ENCODE measurements at places on chromosomes 7 and 10.
A peak's percentile ranks its signal among the peaks of the same experiment; 100 is the strongest.

- DNase-seq = peak; percentile 56
These were observed 10.3 kb downstream of the FAM3C start for GRCh38 chr7:121385800-121386179.

DNA sequence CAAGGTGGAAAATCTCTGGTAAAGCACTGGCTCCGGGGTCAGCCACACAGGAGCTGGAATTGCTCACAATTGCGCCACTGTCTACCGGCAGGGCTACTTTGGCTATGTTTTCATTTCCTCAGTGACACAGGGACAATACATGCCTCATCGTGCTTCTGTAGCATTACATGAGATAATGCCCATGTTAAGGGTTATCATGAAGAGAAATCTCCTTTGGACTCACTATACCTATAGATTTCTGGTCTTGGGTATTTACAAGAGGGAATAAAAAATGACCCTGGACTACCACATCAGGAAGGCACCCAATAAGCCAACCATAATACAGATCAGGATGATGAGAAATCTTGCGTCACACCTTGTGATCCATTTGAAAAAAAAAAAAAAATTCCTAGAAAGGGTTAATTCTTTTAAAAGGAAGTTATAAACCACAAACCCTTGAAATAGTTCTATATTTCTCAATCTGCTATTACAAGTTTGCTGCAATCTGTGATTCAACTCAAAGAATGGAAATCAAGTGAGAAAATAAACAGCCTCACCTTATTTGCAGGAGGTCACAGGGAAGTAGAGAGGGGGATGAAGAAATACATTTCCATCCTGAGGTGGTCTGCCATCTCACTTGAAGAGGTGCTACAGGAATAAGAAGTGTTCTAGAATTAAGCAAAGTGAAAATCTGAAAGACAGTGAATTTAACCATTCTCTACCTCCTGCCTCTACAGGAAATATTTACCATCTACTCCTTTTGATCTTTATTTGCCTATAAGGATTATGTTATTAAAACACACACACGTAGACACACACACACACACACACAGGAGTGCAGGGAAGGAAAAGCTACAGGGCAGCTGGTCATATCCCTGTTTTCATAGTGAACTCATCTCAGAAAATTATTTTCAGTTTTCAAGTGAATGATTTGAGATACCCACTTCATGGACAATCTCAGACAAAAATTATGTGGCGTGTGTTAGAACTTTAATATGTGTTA lies 231.3 kb upstream of the CELF2 start:
- DNase-seq = no peak

DNA sequence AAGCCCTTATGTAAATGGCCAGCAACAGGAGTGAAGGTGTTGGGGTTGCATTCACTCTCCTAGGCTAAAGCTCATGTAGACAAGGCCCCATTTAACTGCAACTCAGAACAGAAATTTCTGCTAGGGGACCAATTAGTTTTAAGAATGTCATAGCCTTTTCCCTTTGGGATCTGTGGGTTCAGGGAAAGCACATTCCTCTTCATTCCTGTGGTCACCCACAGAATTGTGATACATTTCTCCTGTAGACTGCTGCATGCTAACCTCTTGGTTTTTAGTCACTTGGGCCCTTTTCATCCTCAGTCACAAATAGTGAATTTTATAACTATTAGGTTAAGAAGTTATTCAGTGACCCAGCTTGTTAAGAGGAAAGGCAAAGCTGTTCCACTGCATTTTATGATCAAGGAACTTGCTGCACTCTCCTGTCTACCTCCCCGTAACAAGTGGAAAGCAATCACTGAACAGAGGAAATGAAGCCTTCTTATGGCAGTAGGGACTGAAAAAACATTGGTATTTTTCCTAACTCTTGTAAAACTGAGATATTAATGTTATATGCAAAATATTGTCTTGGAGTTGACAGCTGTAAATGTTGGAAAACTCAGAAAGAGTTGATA lies 124.9 kb downstream of the SND1 start:
- DNase-seq = no peak

DNA sequence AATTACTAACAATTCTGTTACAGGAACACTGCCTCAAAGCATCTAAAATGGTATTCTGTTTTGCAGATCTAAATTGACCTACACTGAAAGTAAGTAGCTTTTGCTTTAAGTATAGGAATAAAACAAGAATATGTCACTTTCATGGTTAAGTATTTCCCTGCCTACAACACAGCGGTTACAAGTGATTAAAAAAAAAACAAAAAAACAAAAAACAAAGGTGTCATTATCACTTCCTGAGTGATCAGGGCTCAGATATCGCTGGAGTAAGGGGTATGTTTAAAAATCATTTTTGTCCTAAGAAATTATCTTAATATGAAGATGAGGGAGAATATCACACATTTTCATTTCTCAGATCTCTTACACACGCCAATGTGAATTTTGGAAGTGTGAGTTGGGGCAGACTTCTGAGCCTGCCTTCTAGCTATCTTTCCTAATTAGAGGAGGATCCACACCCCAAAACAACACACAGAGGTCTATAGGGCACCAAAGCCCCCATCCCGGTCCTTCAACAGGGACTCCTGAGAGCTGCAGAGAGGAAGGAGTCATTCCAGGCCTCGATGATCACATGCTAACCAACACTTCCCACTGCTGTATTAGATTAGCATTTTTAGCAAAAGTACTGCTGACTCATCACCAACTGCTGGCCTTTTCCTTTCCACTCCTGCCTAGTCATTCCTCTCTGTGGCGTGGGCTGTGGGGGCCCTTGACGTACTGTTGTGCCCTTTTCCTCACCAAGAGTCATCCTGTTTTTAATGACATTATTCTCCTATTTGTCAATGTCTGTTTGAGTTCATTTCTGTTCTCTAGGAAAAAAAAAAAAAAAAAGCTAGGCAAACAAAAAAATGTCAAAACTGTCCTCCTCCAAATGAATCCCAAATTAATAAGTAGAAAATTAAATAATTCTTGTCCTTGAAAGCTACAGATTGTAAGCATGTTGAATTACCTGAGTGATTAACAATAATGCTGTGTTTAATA lies 31.2 kb downstream of the PRTFDC1 start:
- peak; percentile 61 for DNase-seq

DNA sequence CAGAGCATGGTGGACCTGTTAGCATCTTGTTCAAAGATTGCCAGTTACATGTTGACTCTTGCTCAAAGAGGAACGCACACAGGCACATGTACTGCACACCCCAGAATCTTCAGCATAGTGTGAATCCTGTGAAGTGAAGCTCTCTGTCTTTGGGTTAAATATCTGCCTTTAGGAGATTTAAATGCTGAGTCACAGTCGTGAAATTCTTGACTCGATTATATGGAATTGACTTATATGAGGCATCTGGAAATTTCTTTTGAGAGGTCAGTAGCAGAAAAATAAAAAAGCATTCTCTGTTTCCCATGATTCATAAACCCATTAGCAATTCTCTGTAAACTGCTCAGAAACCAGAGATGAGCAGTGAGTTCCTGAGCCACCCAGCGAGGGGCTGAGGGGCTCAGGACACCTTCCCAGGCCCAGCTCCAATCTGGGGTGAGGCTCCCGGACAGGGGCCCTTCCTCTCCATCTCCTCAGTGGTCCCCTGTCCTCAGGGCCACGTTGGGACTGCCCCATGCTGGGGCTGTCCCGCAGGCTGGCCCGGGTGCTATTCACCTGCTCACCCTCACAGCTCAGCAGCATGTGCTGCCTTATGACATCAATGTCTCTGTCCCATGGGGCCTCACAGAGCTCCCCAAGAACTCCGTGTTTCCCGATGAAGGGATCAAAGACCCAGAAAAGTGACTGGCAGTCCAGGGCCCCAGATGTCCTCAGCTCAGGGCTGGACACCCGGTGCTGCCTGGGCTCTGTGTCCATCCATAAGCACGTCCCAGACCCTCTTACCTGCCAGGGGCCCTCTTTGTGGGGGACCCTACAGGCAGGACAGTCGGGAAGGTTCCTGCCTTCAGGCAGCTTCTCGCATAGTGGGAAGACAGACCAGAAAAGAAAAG lies 50.0 kb upstream of the INSIG1 start:
- DNase-seq = no peak

DNA sequence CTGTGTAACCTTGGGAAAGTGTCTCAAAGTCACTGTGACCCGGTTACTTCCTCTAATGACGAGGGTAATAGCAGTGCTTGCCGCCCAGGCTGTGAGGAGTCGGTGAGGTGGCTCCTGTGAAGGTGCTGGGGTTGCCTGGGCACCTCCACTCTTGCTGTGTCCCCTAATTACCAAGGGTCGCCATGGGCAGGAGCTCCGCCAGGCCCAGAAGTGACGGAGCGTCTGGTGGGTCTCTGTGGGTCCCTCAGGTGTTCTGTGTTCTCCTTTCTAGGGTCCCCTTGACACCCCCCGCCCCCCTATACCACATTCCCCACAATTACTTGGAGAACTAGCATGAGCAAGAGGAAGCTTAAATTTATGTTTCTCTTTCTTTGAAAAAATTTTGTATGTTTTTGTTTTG lies 161.5 kb downstream of the WDR37 start:
- no peak for DNase-seq

DNA sequence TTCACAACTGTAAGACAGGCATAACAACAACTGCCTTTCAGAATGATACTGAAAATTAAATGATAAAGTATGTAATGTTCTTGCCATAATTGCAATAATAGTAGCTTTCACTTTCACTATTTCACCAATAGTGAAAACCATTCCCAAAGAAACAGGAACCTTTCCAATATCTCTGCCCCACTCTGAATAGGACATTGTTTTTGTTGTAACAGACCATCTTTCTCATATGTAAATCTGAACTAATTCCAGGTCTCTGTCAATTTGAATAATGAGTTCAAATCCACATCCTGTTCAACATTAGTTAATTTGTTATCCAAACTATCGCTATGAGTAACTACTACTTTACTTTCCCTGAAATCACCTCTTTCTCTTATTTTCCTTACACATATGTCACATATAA lies 148.0 kb downstream of the LRRN3 start:
- no peak for DNase-seq

GRCh38 chr7:1713502-1714484 lies 43.7 kb downstream of the ELFN1 start:
- DNase-seq = no peak

DNA sequence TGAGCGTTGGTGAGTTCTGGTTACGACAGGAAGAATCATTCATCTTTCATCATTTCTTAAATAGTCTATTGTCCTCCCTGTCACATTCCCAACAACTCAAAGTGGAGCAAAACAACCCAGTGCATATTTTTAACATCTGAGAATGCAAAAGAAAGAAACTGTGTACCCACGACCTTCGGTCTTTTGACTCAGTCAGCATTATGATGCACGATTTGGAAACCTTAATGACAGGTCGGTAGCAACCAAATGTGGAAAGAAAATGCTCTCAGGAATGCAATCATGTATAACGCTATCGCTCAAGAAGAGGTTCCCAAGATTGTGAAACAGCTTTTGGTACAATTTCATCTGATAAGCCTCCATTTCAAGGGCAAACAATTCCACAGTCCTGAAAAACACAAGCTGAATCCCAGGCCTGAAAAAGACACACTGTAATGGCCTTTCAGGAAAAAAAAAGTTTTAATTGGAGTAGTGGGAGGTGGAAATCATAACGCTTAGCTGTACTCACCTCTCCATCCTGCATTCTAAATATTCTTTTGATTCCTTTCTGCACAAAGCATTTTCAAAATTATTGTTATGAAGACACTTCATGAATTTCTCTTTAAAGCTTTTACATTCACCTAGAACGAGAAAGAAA lies 2.6 kb downstream of the COX19 start:
- no peak for DNase-seq

- DNase-seq = no peak
These were observed 20.8 kb upstream of the CDK1 start for GRCh38 chr10:60757420-60757895.

GRCh38 chr10:16518822-16519221 lies 2.9 kb downstream of the C1QL3 start:
- DNase-seq = no peak

GRCh38 chr7:104878577-104878976 lies 135.4 kb upstream of the KMT2E start:
- no peak for DNase-seq

DNA sequence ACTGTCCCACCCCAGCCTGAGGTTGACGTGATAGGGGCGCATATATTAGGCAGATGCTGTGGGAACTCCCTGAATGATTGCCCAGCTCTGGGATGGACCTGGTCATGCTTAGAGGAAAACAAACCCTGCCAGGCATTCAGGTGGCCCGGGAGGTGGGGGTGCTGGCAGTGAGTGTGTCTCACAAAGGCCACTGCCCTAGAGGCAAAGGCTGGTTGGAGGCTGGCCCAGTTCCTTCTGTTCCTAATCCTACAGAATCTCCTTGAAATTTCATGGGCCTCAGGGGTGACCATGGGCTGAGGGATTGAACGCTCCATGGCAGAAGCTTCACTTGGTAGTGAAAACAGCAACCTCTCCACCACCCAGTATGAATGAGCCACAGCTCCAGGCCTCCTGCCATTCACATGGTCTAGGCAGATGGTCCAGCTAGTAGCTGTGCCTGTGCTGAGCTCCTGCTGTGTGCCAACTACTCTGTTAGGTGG lies 25.6 kb downstream of the ADRA2A start:
- DNase-seq = no peak

DNA sequence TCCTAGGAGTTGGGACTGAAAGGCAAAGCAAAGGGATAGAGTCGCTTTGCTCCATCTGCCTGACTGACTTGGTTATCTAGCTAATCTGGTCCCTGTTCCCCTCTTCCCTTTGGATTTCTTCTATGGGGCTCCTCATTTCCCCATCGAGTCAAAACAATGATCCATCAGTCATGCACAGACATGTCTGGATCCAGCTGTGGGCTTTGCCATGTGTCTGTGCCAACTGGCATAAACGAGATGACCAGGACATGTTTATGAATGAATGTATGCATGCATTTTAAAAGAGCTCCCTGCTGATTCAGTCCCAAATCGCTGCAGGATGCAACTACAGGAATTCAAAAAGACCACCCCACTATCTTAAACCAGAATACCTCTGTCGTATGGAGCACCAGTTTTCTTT lies 122.0 kb downstream of the ARL4A start:
- no peak for DNase-seq

- no peak for DNase-seq
These were observed 11.5 kb downstream of the TMEM176B start for GRCh38 chr7:150788474-150789269.

- no peak for DNase-seq
These were observed 133.1 kb downstream of the IQUB start for GRCh38 chr7:123401295-123401694.

DNA sequence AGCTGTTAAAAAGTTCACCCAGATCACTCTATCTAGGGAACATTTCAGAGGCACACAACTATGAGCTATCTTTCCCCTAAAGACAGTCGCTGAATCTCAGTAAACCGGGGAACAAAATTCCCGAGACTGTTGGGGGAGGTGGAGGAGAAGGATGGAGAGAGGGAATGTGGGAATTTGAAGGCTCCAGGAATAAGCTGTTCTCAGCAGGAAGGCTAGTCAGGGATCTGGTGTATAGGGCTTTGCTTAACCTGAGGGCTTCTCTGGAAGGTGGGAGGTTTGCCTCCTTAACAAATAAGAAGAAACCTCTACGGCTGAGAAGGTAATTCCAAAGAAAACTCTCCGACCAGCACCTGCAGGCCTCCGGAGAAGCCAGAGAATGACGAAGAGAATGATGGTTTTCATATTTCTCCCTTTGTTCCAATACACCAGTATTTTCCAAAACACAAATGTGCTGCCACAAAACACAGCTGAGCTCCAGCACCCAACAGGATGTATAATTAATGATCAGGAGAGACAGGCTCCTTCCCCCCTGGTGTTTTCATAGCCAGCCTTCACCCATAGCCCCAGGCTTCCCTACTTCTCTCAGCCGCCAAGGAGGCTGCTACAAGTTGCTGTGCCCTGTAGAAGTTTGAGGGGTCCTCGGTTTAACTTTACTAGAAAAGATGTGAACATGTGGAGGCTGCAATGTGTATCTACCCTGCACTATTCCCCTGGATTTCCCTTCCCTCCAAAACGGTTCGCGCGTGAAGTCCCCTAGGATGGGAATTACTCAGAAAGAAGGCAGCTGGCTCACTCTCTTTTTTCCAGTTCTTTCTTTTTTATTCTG lies 2.0 kb downstream of the KCNMA1 start:
- no peak for DNase-seq
